ENCODE measurements at places on chromosomes 16 and 17.

- no peak for DNase-seq
Measured at GRCh38 chr17:2179615-2180295, 123.8 kb downstream of the SMG6 start.

DNA sequence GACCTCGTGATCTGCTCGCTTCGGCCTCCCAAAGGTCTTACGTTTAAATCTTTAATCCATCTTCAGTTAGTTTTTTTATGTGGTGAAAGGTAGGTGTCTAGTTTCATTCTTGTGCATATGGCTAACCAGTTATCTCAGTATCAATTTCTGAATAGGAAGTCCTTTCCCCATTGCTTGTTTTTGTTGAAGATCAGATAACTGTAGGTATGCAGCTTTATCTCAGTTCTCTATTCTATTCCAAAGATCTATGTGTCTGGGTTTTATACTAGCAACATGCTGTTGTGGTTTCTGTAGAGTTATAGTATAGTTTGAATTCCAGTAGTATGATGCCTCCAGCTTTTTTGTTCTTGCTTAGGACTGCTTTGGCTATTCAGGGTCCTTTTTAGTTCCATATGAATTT is 65.2 kb downstream of the TNFRSF13B start:
- no peak for DNase-seq

DNA sequence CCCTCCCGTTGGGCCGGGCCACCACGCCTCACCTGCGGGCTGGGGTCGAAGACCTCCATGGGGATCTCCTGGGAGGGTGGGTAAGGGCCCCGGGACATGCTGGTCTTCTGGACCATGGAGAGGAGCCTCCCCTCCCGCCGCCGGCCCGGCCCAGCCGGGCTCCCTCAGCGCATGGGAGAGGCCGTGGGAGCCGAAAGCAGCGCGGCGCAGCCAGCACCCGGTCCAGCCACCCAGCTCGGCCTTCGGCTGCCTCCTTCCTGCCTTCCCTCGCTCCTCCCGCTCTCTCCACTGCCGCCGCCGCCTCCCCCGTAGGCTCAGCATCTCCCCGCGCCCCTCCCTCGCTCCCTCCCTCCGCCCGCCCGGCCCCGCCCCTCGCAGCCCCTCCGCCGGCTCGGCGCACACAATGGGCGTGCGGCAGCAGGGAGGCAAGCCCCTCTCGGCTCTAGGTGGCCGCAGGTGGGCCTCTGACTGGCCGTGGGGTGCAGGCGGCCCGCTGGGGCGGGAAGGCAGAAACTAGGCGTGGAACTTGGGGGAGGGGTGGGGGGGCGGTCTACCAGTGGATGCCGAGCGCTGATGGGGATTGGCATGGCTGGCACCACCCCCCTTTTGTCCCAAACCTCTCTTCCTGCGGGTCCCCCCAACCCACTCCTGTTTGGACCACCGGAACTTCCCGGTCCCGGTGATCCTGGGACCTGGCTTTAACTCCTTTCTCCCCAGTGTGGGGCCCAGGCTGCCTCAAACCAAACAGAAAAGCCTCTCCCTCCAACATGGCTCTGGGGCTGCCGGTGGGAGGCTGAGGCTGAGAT is at the start of gene CACNB1:
TSS of gene CACNB1 (minus strand) at position 290 of the 806 bp plus-strand sequence. CDS start at position 116, 174 bp downstream.
- DNase-seq, result no peak

DNA sequence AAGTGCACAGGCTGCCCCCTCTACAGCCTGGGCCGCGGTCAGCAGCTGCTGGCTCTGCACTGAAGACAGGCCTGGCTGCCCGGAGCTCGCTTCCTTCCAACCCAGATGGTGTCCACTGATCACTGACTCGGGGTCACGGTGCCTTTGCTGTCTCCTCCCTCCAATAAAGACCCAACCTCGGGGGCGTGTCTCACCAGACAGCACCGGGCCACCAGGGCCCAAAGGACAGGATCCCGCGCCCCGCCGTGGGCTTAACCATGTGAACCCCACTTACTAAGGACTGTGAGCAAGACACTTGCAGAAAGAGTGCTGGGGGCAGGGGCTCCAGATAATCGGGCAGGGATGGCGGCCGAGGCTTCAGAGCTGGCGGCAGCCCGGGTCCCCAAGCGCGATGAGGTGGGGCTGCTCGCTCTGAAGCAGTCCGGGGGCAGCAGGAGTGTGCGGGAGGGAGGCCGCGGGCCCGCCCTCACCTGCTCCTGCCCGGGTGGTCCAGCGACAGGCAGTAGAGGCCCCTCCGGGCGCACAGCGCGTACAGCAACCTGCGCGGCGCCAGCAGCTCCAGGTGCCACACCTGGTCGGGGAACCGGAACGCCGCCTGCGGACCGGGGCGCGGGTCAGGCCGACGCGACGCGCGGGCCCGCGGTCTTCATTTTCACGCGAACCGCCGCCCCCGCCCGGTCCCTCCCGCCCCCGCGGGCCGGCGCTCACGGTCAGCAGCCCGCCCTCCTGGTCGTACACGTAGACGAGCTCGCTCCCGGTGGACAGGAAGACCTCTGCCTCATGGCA is 502 bp downstream of the FAAP100 start:
- no peak for DNase-seq

DNA sequence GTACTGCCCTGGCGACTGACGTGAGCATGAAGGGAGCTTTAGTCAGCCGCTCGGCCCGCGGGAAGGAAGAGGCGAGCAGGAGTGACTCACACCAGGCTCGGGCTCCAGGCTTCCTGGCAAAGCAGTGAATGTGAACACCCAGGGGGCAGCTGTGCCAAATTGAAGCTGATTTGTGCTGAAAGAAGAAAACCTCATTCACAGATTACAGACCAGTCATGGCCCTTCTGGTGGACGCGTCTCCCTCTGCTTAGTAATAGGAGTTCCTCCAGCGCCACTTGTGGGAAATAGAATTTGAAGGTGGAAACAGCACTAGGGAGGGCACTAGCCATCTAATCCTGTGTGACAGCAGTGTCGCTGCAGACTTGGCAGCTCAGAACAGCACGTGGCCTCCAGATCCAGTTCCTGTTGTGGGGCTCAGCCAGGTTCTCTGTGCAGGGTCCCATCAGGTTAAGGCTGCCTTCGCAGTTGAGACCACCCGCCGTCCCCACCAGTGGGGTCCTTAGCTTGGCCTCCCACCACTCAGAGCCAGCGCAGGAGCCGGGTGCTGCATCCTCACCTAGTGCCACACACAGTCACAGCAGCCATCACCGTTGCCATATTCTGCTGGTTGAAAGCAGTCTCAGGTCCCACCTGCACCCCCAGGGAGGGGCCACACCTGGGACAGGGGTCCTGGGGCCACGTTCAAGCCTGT is 164.5 kb upstream of the CHMP6 start:
- no peak for DNase-seq

- DNase-seq, result no peak
Measured at GRCh38 chr16:55577887-55578286, 11.4 kb downstream of the CAPNS2 start.

DNA sequence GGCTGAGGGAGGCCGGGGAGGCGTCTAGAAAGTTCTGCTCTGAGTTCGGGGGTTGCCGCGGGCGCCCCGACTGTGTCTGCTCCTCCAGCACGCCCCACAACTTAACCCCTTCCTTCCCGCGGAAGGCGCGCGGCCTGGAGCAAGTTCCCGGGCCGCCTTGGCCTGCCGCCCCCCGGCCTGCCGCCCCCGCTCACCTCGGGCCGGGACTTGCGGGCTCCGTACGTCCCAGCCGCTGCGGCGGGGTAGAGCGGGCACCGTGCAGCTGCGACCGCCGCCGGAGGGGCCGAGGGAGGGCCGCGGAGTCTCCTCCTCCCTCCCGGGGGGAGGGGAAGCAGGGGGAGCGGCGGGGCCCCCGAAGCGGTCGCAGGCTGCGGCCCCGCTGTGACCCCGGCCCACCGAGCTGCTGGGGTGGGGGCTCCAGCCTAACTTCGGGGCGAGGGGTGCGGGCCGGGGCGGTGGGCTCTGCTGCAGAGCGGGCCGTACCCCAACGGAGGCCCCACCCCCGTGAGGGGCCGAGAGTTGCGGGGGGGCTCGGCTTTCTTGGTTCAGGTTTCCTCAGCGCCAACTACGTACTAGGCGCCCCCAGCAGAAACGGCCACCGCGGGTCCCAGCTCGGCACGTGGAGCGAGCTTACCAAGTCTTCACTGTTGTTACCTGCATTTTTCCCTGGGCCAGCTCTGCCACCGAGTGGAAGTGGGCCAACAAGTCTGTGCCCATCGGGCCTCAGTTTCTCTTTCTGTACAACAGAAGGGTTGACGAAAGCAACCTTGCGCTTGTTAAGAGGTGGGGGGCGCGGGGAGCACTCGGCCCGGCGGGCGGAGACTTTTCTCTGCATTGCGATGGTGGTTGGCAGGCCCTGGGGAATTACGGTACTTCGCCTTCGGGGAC is at the start of gene CCDC102A:
TSS of gene CCDC102A (minus strand) at position 266 of the 888 bp plus-strand sequence. CDS start 7,394 bp downstream, outside the sequence.
- DNase-seq, result no peak

- no peak for DNase-seq
Measured at GRCh38 chr17:64219571-64219970, 43.5 kb downstream of the TEX2 start.

GRCh38 chr17:49577650-49577934 is 1.9 kb downstream of the NXPH3 start:
- DNase-seq, result no peak

DNA sequence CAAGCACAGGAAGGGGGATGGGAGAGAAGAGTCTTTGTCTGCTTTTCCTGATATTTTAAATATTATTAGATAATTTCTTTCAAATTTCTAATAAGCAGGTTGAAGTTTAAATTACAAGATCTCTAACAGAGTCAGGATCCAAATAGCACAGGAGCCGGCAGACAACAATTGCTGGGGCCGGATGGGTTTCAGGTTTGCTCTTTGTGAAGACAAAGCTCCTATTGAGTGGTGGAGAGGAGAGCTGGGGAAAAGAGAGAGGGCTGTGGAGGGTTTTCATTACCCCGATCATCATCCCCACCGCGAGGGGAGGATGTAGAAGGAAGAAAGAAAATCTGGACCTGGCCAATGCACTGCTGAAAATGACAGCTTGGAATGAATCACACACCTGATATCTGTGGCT is 197.3 kb downstream of the SOX9 start:
- no peak for DNase-seq

DNA sequence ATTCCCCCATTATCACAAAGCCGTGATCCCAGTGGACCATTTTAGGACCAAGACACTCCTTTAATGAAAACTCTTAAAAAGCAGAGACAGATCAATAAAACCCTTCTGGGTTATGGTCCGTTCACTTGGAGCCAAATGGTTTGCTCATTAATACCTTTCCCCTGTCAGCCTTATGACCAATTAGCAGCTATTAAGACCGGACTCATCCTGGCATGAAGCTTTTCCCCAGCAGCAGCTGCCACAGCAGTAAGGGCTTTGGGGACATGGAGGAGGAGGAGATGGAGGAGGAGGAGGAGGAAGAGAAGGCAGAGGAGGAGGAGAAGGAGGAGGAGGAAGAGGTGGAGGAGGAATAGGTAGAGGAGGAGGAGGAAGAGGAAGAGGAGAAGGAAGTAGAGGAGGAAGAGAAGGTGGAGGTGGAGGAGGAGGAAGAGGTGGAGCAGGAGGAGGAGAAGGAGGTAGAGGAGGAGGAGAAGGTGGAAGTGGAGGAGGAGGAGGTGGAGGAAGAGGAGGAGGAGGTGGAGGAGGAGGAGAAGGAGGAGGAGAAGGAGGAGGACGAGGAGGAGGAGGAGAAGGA is 50.1 kb upstream of the IRX3 start:
- no peak for DNase-seq

- DNase-seq, result no peak
Measured at GRCh38 chr17:44348234-44348987, 3.3 kb downstream of the GRN start.

GRCh38 chr17:56217921-56218320 is 64.6 kb downstream of the ANKFN1 start:
- no peak for DNase-seq

DNA sequence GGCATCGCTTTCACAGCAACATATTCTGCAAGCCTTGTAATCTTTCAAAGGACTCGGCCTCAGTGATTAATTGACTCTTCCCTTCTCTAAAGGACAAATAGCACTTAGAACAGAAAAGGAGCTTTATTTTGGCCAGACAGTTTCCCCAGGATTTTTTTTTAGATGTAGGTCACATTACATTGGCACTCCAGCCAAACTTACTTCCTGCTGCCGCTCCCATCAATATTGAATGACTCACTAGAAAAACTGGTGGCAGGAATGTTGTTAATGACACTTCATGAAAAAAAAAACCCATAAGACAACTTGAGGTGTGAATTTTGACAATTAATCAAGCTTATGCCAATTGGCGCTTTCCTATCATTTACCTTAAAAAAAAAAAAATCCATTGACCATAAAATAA is 432.6 kb downstream of the TOX3 start:
- no peak for DNase-seq

DNA sequence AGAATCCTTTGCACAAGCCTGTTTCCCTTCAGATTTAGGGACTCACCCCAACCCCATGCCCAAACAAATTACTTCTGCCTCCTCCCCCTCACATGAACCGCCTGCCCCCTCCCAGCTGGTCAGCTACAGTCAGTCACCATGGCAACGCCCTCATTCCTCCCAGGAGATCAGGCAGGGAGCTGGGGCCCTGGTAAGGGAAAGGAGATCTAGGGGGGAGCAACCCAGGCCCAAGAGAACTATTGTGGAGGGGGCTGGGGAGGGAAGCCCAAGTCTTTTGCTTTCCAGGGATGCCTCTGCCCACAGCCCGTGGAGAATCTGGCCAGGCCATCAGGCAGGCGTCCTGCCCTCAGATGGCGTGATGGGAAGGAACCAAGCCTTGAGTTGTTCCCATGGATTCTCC is 2.8 kb downstream of the FAM171A2 start:
- DNase-seq, result no peak

- no peak for DNase-seq
Measured at GRCh38 chr17:43740541-43740940, 18.1 kb downstream of the SOST start.

DNA sequence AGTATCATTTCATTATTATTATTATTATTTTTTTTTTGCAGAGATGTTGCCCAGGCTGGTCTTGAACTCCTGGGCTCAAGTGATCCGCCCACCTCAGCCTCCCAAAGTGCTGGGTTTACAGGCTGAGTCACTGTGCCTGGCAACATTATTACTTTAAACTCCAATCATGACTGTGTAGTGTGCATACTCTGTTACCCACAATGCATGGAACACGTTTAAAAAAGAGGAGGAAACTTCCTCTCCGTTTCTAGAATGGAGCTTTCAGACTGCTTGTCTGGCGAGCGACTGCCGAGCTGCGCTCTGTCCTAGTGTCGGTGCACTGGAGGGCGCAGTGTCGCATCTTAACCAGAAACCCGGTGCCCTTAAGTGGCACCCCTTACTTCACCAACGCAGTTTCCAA is 22.1 kb upstream of the FASN start:
- DNase-seq, result no peak
